ENCODE measurements at places on chromosomes 4 and X.
A peak's percentile ranks its signal among the peaks of the same experiment; 100 is the strongest.

DNA sequence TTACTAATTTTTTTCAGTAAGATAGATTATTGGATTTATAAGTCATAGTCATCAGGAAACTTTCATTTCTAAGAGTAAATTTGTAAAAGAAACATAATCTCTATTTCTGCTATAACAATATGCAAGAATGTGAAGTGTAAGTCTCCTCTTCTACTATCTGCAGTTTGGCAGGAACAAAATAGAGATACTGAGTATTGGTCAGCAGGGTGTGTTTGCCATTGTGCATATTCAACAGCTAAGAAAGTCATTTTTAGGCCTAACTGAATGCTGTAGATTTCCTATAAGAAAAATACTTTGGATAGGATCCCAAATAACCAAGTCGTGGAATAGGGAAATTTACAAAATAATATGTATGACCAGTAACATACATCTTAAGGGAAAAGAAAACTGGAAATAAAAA is 253.3 kb upstream of the EPHA5 start:
- no peaks in the 10 kb centered on the region for H3K36me3 ChIP-seq
- DNase-seq, result no peak
- no peaks in the 10 kb centered on the region for H3K27me3 ChIP-seq
- H3K4me3 ChIP-seq, result peak overlapping the region; percentile 2

- DNase-seq, result no peak
- H3K36me3 ChIP-seq, result no peaks in the 10 kb centered on the region
- H3K27ac ChIP-seq, result peak overlapping the region; percentile 92
- no peaks in the 10 kb centered on the region for H3K27me3 ChIP-seq
Measured at GRCh38 chrX:155611302-155611701, 1.4 kb downstream of the TMLHE start.

DNA sequence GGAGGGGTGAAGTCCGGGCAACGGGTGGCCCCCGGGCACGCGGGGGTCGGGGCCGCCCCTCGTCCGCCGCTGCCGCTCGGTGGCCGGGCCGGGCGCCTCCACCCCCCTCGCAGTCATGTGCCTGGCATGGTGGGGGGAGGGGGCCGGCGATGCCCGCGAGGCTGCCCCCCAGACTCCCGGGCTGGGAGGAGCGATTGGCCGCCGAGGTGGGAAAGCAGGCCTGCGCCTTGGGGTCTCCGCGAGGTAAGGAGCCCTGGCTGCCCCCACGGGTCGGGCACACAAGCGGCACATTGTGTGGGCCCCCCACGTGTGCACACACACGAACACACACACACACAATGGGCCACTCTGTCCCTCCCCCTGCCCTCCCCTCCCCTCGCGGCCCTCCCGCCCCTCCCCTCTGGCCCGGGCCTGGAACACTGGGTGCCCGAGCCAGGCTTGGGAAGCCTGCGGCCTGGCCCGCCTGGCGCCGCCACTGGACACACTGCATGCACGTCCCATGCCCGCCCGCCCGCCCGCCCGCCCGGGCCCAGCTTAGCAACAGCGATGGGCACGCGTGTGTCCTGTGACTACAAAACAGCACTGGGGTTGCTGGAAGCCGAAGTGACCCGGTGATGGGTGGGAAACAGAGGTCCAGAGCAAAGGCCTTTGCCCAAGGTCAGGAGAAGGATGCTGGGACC is 1.3 kb downstream of the SLC6A8 start:
- no peak overlapping the region for H3K27ac ChIP-seq
- no peaks in the 10 kb centered on the region for H3K36me3 ChIP-seq
- H3K27me3 ChIP-seq, result no peaks in the 10 kb centered on the region
- peak; percentile 29 for DNase-seq

DNA sequence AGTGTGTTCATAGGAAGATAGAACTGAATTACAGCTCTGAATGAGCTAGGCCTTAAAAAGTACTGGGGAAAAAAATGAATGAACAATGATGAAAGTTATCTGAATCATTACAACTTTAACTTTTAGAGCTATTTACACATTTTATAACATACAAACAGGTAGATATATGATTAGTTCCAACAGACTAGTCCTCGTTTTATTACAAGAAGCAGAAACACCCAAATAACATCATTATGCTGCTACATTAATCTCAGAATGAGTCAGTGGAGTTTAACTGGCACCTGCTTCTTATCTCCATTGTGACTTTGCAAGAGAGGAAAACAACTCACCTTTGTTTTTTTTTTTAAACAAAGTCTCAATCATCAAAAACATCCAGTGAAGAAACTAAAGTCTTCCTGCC is 15.2 kb downstream of the ATP8A1 start:
- no peak overlapping the region for H3K27ac ChIP-seq
- no peaks in the 10 kb centered on the region for H3K36me3 ChIP-seq
- no peak overlapping the region for H3K4me3 ChIP-seq
- no peak for DNase-seq

GRCh38 chrX:51804741-51805140 is 61.5 kb downstream of the GSPT2 start:
- no peaks in the 10 kb centered on the region for H3K36me3 ChIP-seq
- H3K27ac ChIP-seq, result no peak overlapping the region
- no peak overlapping the region for H3K4me3 ChIP-seq
- peaks cover 3% of the 10 kb centered on the region for H3K4me1 ChIP-seq

- no peak overlapping the region for H3K4me3 ChIP-seq
- H3K4me1 ChIP-seq, result no peaks in the 10 kb centered on the region
- no peak for DNase-seq
- no peaks in the 10 kb centered on the region for H3K27me3 ChIP-seq
- H3K27ac ChIP-seq, result no peak overlapping the region
Measured at GRCh38 chr4:126572264-126572663, 1060.5 kb upstream of the INTU start.

DNA sequence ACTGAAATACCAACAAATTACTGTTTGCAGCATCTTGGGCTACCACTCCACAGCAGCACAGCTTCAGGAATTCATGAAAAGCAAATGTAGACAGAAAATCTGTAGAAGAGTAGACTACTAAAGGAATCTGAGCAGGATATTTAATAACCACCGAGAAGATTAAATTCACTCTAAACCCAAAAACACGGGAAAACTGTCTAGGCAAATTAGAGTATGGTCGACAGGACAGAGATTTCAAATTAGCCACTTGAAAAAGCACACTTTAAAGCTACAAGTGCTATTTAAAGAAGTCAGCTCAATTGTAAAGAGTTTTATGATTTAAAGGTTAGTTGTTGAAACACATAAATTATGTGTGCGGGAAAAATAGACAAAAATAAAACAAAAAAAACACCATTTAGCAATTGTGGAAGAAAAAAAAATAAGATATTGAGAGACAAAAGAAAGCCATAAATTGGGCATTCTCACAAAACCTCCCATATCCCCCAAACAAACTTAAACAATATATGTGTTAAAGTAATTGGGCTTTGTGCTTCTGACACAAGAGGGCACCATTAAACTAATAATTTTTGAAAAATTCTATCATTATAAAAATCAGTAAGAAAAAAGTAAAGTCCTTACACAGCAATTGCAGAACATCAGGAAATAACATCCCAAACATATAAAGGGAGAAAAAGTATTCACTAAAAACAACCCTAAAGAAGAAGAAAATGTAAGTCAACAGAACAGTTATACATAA is 880.8 kb downstream of the TECRL start:
- no peaks in the 10 kb centered on the region for H3K27me3 ChIP-seq
- H3K36me3 ChIP-seq, result no peaks in the 10 kb centered on the region
- H3K4me1 ChIP-seq, result peaks cover 6% of the 10 kb centered on the region
- H3K27ac ChIP-seq, result no peak overlapping the region

GRCh38 chrX:113962343-113962742 is 621.5 kb upstream of the HTR2C start:
- H3K4me1 ChIP-seq, result peaks cover 5% of the 10 kb centered on the region
- no peak overlapping the region for H3K4me3 ChIP-seq
- no peaks in the 10 kb centered on the region for H3K36me3 ChIP-seq
- no peaks in the 10 kb centered on the region for H3K27me3 ChIP-seq

- no peak overlapping the region for H3K4me3 ChIP-seq
- no peaks in the 10 kb centered on the region for H3K4me1 ChIP-seq
- H3K27ac ChIP-seq, result no peak overlapping the region
- no peaks in the 10 kb centered on the region for H3K36me3 ChIP-seq
- H3K27me3 ChIP-seq, result no peaks in the 10 kb centered on the region
Measured at GRCh38 chr4:124637321-124637720, 75.2 kb downstream of the ANKRD50 start.

GRCh38 chr4:181520790-181521189 is 722.4 kb upstream of the TENM3 start:
- DNase-seq, result no peak
- no peaks in the 10 kb centered on the region for H3K36me3 ChIP-seq
- no peaks in the 10 kb centered on the region for H3K4me1 ChIP-seq
- H3K4me3 ChIP-seq, result no peak overlapping the region

DNA sequence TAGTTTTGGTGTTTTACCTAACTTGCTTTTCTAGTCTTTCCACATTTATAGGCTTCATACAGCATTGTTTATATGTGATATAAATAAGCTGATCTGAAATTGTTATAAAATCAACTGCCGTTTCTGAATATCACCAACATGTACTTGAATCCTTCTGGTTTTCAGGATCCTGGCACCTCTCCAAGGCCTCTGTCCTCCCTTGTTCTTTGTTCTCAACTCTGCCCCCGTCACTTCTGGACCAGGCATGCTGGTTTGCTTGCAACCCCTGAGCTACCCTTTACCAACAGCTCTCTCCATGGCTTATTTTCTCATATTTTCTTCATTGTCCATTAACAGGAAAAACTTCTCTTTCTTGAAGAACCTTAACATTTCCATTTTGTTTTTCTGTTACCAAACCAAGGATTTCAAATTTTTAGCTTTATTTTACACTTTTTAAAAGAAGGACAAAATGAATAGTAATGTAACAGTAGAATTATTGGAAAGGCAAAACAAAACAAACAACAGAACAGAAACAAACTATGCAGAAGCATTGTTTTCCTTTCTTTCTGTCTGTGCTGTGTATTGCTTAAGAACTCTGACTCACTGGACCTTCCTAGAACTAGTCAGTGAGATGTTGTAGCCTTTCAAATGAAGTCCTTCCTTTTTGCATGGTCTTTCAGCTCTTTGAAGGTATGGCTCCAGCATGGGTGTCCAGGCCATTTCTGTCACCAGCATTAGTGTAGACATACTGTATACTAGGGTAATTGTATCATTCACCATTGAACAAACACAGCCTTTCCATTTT is 44.8 kb downstream of the BANK1 start:
- H3K36me3 ChIP-seq, result no peaks in the 10 kb centered on the region
- H3K4me1 ChIP-seq, result no peaks in the 10 kb centered on the region
- H3K27ac ChIP-seq, result no peak overlapping the region
- no peak overlapping the region for H3K4me3 ChIP-seq
- peak; percentile 82 for DNase-seq

DNA sequence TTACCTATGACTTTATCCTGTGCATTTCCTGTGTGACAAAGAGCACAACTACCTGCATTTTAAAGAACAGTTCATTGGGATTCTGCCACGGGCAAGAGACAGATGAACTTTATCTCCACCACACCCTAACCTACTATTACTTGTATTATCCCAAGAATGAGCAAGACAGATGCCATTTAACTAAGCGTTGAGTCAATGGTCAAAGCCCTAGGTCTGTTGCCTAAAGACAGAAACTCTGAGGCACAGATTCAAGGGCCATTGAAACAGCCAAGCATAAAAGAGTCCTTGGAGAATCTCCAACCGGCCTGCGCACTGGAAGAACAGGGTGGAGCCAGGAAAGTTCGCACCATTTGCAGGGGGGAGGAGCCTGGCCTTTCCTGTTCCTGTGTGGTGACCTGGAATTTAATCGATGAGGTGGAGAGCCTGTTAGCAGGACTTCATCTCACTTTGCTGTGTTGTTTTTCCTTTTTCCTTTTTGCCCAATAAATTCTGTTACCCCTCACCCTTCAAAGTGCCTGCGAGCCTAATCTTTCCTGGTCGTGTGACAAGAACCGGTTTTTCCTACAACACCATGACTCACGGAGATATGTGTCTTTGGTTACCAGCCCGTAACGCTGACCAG is 146.4 kb upstream of the DIAPH2 start:
- H3K36me3 ChIP-seq, result no peaks in the 10 kb centered on the region
- H3K27ac ChIP-seq, result no peak overlapping the region
- DNase-seq, result peak; percentile 3
- H3K27me3 ChIP-seq, result no peaks in the 10 kb centered on the region
- H3K4me1 ChIP-seq, result no peaks in the 10 kb centered on the region
- no peak overlapping the region for H3K4me3 ChIP-seq

DNA sequence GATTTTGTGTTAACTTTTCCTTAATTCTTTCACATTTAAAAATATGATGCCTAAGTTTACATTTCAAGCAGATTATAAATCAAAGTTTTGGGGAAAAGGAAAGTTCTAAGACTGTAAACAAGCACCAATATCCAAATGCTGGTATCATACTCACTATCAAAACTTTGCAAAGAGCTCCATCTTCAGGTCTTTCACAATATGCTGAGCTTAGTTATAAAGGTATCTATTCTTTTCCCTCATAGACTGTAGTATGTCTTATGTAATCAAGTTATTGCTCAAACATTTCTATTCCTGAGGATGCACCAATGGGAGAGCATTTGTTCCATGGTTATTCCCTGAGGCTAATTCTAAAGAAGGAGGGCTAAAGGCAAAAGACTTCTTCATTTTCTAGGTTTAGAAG is 207.9 kb upstream of the FAM241A start:
- H3K4me3 ChIP-seq, result no peak overlapping the region
- H3K27me3 ChIP-seq, result no peaks in the 10 kb centered on the region
- peak; percentile 30 for DNase-seq
- no peaks in the 10 kb centered on the region for H3K36me3 ChIP-seq
- peaks cover 10% of the 10 kb centered on the region for H3K4me1 ChIP-seq
- no peak overlapping the region for H3K27ac ChIP-seq

GRCh38 chr4:146245850-146246249 is 31.5 kb downstream of the REELD1 start:
- H3K36me3 ChIP-seq, result no peaks in the 10 kb centered on the region
- H3K27ac ChIP-seq, result no peak overlapping the region
- no peaks in the 10 kb centered on the region for H3K27me3 ChIP-seq
- H3K4me1 ChIP-seq, result no peaks in the 10 kb centered on the region
- DNase-seq, result peak; percentile 8
- no peak overlapping the region for H3K4me3 ChIP-seq

DNA sequence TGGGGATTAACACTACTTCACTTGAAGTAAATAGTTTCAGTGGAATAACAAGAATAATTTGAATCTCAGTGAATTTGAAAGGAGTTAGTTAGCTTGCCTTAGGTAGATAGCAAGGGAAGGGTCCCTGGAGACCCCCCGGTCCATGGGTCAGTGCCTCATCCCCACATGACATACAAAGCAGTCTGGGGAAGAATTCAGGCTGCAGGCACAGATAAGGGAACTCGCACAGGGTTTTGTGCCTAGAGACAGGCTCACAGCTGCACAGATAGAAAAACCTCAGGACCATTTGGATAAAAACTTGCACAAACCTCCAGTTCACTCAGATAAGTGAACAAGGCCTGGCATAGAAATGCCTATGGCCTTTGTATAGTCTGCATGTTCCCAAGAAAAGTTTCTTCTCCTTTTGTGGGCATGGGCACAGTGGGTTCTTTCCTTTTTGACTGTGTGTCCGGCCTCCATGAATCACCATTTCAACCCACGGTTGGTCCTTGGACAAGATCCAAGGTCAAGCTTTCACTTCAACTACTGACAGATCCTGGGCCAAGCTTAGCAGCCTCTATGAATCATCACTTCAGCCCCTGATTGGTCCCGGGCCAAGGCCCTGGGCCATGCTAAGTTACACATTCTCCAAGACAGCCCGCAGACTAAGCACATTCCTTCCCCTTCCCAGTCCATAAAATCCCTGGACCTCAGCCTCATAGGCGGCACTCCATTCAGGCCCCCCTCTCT is 108.3 kb upstream of the KLHL4 start:
- peak; percentile 96 for DNase-seq
- H3K36me3 ChIP-seq, result no peaks in the 10 kb centered on the region
- H3K27me3 ChIP-seq, result no peaks in the 10 kb centered on the region
- no peak overlapping the region for H3K27ac ChIP-seq

- no peaks in the 10 kb centered on the region for H3K27me3 ChIP-seq
- no peaks in the 10 kb centered on the region for H3K36me3 ChIP-seq
- peaks cover 6% of the 10 kb centered on the region for H3K4me1 ChIP-seq
Measured at GRCh38 chr4:71006203-71006907, 12.9 kb downstream of the DCK start.
